ENCODE measurements at places on chromosomes 4 and X.

- DNase-seq, result peak; percentile 67
Measured at GRCh38 chr4:118835571-118836300, at the start of gene SEC24D. Gene SEC24D, minus strand, starts transcription at chr4:118836126. Its CDS starts 2,430 bp downstream, at chr4:118833696.

DNA sequence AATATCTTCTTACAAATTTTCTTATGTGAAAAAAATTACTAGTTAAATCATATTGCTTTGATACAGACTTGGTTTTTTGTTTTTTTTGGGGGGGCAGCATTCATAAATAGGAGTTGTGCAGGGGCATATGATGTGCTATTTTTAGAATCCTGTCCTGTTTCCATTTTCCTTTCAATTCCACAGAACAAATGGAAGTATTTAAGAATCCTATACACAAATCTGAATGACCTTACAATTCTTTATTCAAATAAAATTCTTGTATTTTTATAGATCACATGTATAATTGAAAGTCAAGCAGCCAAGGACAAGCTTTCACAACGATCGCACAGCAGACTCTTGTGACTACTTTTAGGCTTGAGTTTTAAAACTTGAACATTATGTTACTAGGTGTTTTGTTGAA is 523.9 kb downstream of the ANKRD50 start:
- no peak for DNase-seq

- no peak for DNase-seq
Measured at GRCh38 chr4:110229266-110229665, 30.9 kb upstream of the ELOVL6 start.

DNA sequence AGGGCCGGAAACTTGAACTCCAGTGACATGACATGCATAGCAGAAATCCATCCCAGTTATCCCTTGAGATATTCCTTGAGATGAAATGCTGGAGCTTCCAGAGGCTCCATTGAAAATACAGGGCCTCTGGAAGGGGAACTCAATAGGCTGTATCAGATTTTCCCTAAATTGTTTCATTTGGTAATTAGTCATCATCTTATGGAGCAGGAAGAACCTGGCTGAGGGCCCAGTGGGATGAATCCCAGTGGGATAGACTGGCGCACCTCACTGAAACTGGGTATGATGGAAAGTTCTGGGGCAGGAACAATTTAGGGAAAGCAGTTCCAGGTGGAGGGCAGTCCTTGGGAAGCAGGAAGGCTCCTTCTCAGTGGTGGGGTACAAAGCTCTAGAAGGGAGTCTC is 307.8 kb upstream of the DIPK2B start:
- DNase-seq, result no peak

- DNase-seq, result no peak
Measured at GRCh38 chrX:94361241-94361640, 687.2 kb downstream of the FAM133A start.

DNA sequence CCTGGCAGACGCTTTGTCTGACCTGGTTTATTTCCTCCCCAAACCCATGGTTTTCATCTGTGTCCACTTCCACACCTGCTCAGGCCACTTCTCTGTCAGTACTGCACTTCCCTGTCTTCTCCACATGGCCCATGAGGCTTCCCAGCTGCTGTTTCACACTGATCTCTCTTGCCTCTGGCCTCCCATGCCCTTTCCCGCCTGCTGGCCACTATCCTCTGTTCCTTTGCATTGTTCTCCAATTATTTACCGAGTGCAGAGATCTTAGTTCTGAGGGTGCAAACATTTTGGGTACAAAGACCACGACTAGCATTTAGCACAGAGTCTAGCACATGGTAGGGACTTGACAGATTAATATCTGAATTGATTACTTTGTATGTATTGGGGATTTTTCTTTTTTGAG is 174.8 kb upstream of the NPY2R start:
- DNase-seq, result no peak

DNA sequence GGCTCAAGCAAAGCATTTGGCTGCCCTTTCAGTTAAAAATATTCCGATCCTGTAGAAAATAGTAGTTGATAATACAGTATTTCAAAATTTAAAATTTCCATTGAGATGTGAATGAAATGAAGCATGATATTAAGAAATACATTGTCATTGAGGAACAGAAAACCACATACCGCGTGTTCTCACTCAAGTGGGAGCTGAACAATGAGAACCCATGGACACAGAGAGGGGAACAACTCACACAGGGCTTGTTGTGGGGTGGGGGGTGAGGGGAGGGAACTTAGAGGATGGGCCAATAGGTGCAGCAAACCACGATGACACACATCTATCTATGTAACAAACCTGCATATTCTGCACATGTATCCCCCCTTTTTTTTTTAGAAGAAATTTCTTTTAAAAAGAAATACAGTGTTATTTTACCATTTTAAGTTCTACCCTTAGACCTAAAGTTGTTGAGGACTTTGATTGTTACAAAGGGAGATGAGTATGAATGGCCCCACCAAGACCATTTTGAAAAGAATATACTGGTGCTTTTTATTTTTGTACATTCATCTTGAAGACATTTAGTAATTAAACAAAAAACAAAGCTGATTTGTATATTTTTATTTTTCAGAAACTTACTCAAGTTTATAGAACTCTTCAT is 52.0 kb upstream of the IL13RA1 start:
- DNase-seq, result no peak

Data from NK-92 treated with Interleukin-12 subunit alpha and Interleukin-12 subunit beta, amount 100 ng/mL, for 24 hours (cell line).